ENCODE measurements at places on chromosomes 2 and 18.

- no peak for DNase-seq
Observed at GRCh38 chr2:18703555-18703954, 114.2 kb upstream of the NT5C1B start.

DNA sequence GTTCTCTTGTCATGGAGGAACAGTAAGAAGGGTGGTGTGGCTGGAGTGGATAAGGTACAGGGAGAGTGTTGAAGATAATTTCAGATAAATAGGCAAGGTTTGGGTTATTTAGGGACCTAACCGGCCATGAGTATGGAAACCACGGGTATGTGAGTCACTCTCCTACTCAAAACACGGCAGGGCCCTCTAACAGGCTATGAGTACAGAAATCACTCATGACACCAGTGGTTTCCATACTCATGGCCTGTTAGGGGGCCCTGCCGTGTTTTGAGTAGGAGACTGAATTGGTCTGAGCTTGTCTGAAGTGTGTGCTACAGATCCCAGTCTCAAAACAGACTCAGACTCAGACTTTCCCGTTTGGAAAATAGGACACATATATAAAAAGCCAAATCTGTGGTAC lies 428.4 kb upstream of the HNMT start:
- no peak for DNase-seq

DNA sequence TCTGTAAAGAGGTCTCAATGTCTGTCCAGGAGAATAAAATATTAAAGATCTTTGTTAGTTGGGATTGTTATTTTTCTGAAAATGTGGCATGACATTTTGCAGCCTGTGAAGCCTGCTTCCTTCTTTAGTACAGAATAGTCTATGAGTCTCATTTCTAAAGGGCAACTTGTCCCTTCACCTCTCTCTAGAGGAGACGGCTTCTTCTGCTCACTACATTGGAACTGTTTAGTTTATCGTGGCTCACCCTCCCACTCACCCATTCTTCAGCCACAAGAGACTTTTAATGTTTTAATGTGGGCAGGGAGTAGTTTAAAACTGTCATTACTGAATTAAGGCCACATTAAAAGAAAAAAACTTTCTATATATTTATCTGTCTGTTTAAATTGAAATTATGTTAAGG lies 161.0 kb downstream of the BARD1 start:
- no peak for DNase-seq

DNA sequence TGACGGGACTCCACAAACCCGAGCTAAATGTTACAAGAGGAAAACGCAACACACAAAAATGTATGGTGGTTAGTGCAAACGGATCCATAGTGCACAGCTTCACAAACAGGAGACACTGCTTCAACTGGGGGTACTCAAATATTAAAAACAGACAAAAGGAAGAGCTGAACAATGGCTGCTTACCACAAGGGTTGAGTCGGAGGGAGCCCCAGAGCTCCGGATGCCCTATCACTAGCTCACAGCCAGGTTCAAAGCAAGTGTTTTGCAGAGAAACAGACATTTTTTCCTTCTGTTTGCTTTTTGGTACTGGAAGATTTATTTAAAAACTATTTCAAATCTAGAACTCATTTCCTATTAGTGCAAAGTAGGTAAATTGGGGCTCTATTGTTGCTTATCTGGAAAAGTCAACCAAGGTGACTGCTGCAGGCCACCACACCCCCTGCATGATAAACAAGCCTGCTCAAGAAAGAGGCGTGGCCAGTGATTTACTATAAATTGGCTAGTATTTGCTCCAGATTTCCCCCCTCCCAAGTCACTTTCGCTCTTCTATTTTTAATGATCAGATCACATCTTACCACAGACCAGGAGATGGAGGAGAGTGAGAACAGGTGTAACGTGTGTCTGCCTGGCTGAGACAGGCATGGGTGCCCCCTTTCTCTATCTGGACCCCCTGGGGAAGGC lies 46.5 kb downstream of the ZAP70 start:
- DNase-seq: no peak

DNA sequence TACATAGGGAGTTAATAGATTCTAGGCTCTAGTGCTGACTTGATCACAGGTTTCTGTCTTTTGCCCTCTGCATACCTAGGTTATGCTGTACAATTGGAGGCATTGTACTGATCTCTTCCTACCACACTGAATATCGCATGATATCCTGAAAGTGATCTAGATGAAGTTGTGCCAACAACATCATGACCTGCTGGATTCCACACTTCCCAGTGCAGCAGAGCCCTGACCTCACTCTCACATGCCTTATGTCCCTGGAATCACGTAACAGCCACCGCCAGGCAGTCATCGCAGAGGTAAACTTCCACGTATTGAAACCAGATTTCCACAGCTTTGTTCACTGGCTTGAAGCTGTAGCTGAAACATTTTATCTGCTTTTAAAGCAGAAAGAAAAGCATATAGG lies 214.0 kb downstream of the ANKRD30B start:
- DNase-seq: no peak

GRCh38 chr2:130389783-130390182 lies 33.9 kb downstream of the PTPN18 start:
- DNase-seq: no peak

DNA sequence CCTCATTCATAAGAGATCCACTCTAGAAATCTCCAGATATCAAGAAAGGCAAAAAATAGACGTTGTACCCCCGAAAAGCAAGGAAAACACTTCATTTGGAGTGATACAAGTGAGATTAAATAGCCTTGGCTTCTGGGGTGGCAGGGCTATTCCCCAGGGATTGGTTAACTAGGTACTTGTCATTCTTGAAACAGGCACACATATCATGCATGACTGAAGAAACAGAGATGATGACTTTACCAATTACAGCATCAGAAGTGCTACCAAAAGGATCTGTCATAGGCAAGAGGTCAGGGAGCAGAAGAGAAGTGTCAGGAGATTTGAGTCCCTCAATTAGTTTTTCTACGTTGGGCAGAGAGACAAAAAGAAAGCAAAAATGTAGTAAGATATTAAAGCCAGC lies 45.2 kb upstream of the NFU1 start:
- DNase-seq: no peak

GRCh38 chr18:41642756-41643155 lies 312.3 kb upstream of the PIK3C3 start:
- DNase-seq: no peak

DNA sequence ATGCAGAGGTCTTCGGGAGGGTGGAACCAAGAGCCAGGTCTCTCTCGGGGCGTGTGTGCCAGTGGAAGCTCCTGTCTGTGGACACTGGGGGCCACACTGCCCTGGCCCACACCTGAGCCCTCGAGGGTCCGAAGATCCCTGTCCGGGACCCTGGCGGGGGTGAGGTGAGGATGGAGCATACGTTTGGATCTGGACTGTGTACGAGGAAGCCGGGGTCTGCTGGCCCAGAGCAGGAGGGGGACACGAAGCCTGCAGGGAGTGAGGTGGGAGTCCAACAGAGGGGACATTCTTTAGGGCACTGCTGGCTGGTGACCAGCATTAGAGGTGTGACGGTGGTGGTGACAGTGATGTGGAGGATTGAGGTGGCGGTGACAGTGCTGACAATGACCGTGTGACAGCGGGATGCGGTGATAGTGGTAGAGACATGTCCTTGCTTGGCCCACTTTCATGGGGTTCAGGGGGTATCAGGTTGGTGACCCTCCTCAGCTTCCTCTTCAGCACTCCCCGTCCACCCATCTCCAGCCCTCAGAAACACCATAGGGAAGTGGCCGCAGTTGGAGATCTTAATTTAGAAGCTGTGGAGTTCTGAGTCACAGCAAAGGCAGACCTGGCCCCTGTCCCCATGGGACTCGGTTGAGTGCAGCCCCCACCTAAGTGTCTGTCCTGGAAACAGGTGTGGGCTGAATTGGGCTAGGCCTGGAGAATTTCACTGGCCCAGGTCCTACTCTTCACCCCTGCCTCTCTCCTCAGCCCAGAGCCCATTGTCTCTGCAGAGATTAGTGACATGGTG lies 252.0 kb downstream of the DYSF start:
- DNase-seq: no peak

GRCh38 chr2:154437104-154437503 lies 261.4 kb upstream of the KCNJ3 start:
- no peak for DNase-seq

- DNase-seq: no peak
Observed at GRCh38 chr2:197801033-197801432, 3.4 kb upstream of the PLCL1 start.

DNA sequence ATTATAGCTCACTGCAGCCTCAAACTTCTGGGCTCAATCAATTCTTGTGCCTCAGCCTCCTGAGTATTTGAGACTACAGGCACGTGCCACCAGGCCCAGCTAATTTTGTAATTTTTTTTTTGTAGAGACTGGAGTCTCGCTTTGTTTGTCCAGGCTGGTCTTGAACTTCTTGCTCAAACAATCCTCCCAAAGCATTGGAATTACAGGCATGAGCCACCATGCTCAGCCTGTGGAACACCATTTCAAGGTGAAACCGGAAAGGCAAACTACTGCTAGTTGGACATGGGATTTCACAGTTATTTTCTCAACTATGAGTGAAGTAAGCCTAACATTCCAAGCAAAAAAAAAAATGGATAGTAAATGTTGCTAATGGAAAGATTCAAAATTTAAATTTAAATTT lies 20.9 kb upstream of the TGIF1 start:
- DNase-seq: no peak
